Endodermal cell (in vitro differentiated cells): ENCODE measurements at places on chromosomes 4 and X.
A peak's percentile ranks its signal among the peaks of the same experiment; 100 is the strongest.

DNA sequence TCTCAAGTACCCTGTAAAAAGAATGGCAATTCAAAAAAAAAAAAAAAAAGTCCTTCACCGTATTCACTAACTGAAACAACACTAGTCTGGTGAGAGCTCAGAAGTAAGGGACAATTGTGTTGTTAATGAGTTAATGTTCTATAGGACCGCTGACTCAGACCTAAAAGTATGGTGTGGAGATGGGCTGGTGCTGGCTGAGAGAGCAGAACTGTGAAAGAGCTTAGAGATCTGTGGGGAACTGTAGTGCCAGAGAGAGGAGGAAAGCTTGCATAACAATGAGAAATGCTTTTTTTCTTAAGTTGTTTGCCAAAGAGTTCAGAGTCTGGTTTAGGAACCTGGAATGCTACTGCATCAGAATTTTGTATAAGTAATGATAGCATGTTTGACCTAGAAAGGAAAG lies 65.1 kb downstream of the LHFPL1 start:
- DNase-seq: peak; percentile 80

- DNase-seq: no peak
Measured at GRCh38 chr4:137363496-137363895, 168.8 kb downstream of the PCDH18 start.

DNA sequence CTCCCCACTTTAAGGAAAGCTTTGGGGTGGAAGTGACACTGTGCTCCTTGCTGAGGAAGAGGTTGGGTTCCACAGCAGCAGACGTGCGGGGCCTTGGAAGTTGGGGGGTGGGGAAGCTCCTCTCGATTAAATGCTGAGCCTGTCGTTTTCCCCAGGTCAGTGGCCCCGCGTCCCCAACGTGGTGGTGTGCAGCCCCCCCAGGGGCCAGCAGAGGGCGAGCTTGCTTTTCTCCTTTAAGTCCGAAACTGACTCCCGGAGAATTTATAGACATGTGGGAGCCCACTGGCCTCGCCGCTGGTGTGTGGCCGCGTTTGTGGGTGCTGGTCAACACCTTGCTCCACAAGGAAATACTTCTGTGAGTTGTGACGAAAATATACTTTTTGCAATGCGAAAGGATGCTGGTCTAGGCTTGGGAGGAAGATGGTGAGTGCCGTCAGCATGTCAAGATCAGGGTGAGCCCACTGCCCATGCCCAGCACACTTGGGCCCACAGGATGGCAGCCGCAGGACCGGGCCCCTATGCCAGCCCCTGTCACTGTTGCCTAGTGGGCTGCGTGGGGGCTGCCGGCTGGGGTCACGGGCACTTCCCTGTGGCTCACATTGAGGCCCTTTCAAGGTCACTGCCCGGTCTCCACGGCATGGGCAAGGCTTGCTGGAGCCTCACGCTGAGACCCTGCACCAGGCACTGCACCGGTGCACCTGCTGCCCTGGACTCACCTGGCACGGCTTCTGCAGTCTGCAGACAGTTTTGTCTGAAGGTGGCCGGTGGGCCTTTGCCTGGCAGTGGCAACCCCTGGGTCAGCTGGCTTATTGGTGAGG lies 9.4 kb downstream of the UVSSA start:
- DNase-seq: peak; percentile 89

- DNase-seq: peak; percentile 52
Measured at GRCh38 chr4:112327965-112328733, 31.0 kb downstream of the ALPK1 start.

DNA sequence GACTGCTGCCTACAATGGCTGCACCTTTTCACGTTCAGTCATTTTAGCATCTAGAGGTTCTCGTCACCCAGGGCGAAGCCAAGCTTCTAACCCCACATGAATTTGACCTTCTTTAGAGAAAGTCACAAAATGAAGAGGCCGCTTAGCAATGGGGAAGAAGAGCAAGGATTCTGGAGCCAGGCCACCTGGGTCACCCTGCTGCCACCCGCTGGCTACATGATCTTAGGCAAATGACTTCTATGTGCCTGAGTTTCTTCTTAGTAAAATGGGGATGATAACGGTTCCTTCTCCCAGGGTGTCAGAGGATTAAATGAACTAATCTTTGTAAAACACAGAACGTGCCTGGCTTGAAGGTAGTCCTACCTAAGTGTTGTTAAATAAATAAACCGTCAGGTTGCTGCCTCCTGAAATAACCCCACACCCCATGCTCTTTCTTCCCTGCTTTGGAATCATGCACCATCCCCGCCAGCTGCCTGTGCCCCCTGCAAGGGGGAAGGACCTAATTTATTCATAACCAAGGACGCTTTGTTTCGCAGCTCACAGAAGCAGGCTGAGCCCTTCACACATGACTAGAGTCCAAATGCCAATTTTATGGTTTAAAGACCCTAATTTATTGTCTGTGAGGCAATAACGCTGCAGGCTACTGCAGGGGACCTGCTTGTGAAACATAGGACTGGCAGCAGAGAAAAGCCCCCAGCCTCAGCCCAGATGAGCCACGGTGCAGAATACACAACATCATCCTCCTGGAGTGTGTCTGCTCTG lies 28.6 kb upstream of the NSG1 start:
- peak; percentile 63 for DNase-seq

GRCh38 chrX:13265549-13266132 lies 54.2 kb downstream of the ATXN3L start:
- DNase-seq: no peak

GRCh38 chr4:84565951-84566350 lies 17.0 kb upstream of the CDS1 start:
- peak; percentile 62 for DNase-seq

DNA sequence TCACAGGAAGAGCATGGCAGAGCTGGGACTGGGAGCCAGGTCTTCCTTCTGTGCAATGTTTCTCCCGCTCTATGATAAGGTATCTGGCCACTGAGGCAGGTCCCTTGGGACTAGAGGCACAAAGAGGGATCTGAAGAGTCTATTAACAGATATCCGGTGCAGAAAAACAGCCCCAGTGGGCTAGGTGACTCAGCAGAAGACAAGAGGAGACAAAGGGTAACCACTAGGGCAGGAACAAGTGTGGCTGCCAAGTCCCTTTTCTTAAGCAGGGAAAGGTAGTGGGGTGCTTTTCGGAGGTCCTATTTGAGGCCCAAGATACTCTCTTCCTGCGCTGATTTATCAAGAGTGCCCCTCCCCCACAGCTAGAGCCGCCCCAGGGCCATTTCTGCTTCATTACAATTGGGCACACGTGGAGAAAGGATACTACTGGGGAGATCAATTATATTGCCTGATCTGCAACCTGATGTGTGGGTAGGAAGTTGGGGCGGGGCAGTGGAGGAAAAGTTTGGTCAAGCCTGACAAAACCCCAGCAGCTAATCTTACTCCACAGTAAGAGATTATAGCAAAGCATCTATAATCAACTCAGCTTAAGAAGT lies at the start of gene DGAT2L6:
DGAT2L6 (plus strand) TSS at position 546 of the 596 bp plus-strand sequence. CDS start 100 bp downstream, outside the sequence.
- DNase-seq: no peak

DNA sequence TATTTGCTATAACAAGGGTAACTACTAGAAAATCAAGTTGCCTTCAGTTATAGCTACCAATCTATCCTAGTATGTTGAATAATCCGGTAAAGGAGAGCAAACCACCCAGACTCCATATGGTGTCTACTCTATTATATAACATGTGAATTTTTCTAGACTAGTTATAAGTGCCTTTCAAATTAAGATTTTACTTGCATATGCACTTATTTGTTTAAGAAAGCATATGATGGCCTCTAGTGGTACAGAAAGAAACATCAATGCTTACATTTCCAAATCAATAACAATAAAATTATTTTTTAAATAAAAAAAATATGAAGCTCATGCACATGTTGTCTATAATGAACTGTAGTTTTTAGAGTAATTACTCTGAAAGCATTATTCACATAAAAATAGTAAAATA lies 1516.4 kb upstream of the PABPC4L start:
- no peak for DNase-seq

DNA sequence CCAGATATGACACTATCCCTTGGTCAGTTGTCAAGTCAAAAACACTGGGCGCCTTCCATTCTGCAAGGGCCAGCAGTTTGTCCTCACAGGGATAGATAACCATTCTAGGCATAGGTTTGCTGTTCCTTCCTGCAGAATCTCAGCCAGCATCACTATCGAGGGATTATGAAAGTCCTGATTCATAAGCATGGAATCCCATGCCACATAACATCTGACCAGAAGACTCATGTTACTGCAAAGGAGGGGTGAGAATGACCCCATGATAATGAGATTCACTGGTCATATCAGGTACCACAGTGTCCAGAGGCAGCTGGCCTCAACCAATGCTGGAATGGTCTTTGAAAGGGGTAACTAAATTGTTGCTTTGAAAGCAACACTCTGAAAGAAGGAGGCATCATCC lies 84.7 kb downstream of the OTC start:
- no peak for DNase-seq

GRCh38 chr4:74237425-74237966 lies 70.8 kb upstream of the EPGN start:
- no peak for DNase-seq

DNA sequence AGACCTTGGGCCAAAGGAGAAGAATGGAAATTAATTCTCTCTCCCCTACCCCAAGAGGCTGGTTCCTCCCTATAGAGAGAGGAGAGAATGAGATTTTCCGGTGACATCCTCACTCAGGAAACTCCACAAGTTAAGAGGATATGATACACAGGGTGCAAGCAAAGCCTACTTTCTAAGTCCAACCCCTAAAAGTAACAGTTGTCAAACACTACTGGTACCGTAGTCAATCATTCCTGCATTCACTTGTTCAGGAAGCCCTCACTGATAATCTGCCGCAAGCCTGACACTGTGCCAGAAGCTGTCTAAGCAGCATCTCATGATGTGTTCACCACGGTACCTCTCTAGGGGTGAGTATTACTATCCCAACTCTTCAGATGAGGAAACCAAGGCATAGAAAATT lies 41.7 kb downstream of the KDR start:
- DNase-seq: no peak

- no peak for DNase-seq
Measured at GRCh38 chrX:74179071-74179470, 124.9 kb upstream of the ZCCHC13 start.

DNA sequence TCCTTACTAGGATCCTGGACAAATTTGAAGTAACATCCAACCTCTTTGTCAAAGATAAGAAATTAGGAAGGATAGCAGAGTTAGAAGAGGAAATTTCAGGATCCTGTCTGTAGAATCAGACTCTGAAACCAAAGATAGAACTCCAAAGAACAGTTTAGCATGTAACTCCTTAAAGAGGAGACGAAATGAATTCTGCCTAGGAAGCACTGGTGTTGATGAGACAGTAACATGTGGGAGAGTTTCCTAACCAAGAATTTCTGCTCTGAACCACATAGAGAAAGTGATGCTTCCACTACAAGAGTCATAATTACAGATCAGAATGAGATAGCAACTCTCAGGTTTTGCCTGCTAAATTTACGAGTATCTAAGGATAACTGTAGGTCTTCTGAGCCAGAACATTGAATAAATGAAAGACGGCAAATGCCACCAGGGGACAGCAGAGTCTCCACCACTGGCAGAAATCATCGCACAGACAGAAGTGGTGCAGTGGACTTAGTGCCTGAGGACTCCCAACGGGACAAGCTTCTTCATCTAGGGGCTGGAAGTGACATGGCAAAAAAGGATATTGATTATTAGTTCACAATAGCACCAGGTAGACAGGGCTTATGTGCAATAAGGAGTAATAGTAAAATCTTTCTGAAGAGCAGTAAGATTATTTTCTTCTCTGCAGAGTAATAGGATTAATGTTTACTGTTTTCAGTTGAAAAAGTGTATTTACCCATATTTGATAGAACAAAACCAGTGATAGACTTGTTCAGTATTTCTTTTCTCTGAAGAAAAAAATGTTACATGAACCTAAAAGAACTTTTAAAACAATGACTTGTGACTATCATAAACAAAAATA lies 6.7 kb upstream of the PPID start:
- peak; percentile 84 for DNase-seq

DNA sequence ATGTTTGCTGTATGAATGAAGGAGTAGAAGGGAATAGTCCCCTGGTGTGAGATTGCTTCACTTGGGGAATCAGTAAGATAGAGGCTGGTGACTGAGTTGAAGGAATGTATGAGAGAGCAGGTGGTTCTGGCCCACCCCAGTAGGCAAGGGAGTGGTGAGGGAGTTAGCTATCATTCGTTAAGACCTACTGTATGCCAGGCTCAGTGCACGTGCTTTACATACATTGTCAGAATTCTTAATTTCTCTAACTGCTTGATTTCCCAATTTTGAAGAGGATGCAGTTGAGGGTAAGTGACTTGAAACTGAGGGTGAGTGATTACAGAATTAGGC lies 700 bp downstream of the VMA21 start:
- no peak for DNase-seq

GRCh38 chrX:40224658-40225057 lies 126.9 kb upstream of the BCOR start:
- DNase-seq: no peak

DNA sequence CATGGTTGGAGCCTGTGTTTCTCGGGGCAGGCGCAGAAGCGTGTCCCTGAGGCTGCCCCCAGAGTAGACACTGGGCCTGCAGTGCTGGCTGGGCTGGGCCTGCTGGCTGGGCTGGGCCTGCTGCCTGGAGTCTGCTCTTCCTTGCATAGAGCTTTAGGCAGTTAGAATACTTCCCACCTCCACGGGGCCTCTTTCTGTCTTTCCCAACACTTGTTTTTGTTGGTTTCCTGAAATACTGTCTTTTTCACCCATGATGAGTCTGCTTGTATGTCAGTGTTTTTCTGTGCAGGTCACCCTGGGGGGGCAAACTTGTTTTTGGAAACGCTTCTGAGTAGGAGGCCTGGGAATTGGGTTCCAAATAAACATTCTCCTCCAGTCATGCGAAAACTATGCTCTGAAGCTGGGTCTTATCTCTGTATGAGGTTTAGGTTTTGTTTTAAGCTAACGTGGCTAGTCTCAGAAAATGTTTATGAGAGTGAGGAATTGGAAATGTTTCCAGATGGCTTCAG lies 32.2 kb downstream of the TRMT44 start:
- DNase-seq: peak; percentile 50

DNA sequence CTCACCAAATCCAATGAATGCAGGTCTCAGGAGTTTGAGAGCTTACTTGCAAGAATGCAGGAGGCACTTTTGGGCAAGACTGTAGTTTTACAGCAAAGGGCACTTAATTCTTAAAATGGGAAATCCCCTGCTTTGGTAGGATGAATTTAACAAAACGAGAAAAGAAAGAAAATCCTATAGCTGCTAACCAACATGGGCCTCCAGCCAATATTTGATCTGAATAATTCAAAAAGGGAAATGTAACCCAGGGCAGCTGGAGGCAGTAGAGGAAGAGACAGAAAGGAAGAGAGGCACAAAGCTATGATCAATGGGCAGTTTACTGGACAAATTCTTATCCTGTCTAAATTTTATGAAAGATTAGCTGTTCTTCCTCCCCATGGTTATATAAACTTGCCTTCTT lies 142.3 kb downstream of the SH3KBP1 start:
- DNase-seq: no peak

GRCh38 chr4:36256398-36256891 lies 12.1 kb upstream of the ARAP2 start:
- no peak for DNase-seq

GRCh38 chr4:30601070-30601865 lies 118.9 kb upstream of the PCDH7 start:
- DNase-seq: no peak

GRCh38 chr4:36011381-36011780 lies 232.9 kb downstream of the ARAP2 start:
- no peak for DNase-seq

- DNase-seq: no peak
Measured at GRCh38 chr4:181661090-181661489, 582.1 kb upstream of the TENM3 start.
